Pancreas (tissue), 10 donors: ENCODE measurements at places on chromosomes 7 and 10. TPM values are rescaled to one million over a fixed set of nuclear protein-coding genes. Genes with fewer than 3 reads are reported as not detected.
A peak's percentile ranks its signal among the peaks of the same experiment; 100 is the strongest.

The ARMH3 gene
- 11.2 TPM for total RNA-seq

The SAMD9 gene
- 7.7 TPM for total RNA-seq

- DNase-seq: no peak
Observed at GRCh38 chr10:88281592-88282347, 301.3 kb downstream of the RNLS start.

DNA sequence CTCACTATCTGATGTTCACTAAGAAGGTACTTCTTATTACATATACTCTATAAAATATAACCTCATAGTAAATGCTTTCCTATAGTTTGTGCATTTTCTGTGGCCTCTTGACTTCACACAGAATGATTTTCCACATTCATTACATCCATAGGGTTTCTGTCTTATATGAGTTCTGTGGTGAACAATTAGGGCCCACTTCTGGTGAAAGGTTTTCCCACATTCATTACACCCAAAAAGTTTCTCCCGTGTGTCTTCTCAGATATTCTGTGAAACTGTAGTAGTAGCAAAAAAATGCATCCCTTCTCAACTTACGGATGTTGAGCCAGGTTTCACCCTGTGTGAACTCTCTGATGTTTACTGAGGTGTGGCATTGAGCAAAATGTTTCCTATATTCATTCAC, 119.3 kb downstream of the ZNF33B start:
- DNase-seq: no peak

DNA sequence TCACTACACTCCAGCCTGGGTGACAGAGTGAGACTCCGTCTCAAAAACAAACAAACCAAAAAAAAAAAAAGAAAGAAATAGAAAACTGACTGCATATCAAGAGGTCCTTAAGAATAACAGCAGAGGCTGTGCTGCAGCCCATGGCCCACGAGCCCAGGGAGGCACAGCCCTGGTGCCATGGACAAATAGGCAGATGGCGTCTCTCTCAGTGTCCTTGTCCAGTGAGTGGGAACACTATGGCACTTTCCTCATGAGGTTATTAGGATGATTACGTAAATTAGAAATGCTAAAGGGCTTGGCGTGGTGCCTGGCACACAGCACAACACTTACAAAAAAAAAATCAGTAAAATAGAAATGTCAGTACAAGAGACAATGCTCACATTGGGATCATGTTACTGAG, 33.4 kb upstream of the PFKP start:
- no peak for DNase-seq

The NPS gene
- total RNA-seq: not detected

DNA sequence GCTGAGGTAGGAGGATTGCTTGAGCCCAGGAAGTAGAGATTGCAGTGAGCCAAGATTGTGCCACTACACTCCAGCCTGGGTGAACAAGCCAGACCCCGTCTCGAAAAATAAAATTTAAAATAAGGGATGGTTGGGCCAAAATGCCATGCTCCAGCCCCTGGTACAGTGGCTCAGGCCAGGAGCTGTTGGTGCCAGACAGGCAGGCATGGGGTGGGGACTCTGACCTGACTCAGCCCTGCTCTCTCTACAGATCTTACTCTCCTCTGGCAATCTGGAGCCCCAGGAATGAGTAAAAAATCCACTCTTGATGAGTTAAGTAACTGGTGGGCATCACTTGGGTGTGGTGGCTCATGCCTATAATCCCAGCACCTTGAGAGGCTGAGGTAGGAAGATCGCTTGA, 8.4 kb upstream of the TMEM120A start:
- no peak for DNase-seq

DNA sequence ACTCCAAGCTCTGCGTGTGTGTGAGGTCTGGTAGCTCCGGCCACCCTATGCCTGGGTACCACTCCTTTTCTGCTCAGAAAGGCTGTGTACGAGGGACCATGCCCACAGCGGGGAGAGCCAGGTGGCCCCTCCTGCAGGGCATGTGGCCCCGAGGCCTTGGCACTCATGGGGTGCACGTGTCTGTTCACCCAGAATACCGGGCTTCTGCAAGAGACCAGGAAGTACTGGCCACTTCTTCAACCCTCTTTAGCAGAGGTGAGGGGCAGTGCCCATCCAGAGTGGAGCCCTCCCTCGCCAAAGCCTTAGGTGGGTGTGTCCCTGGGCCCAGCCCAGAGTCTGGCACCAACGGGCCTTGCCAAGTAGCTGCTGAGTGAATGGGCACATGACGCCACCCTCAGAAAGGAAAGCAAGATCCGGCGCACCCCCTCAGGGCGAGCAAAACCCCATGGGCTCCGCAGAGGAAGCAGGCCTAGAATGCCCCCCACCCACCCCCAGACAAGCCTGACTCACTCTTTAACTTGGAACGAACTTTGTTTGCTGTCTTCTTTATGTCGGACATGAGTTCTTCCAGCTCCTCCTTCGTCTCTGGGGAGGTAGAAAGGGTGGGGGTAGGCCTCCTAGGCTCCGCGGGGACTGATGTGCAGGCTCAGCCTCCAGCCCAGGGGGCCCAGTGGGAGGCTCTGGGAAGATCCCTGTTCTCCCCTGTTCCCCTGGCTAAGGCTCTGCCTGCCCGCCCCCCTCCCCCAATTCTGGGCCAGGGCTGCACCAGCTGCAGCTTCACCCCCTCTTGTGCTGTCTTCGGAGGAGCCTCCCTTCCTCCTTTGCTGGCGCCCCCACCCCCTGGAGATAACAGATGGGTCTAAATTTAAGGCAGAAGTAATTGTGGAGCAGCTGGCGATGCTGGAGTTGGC, 14.6 kb downstream of the STX1A start:
- no peak for DNase-seq

DNA sequence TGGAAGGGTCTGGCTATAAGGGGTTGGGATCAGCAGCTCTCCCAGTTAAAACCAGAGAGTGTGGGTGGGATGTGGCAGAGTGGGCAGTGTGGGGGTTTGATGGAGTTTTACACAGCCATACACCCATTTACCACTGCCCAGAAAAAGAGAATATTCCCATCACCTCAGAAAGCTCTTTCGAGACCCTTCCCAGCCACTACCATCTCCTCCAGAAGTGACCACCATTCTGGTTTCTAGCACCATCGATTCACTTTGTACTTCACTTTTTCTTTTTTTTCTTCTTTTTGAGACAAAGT, 15.5 kb downstream of the BAG3 start:
- no peak for DNase-seq

DNA sequence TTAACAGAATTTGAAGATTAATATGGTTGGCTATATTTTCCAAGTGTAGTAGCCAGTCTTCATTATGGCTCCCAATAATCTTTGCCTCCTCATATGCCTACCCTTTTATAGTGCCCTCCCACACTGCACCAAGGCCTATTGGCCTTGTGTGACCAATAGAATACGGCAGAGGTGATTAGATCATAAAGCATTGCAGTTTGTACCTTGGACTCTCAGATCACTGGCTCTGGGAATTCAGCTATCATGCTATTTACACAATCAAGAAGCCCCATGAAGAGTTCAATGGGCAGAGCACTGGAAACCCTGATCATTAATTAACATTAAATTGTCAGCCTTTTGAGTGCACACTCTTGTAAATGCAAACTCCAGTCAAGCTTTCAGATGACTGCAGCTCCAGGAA, 154.5 kb upstream of the MAGI2 start:
- no peak for DNase-seq

The OGA gene
- total RNA-seq: 29.3 TPM

GRCh38 chr10:72219235-72219814, 3.2 kb upstream of the ASCC1 start:
- no peak for DNase-seq

- DNase-seq: no peak
Observed at GRCh38 chr10:86523348-86523747, 1.8 kb upstream of the WAPL start.

The ITIH5 gene
- 11.8 TPM for total RNA-seq

The MET gene
- total RNA-seq: 23.5 TPM

The OR13A1 gene
- not detected for total RNA-seq

GRCh38 chr7:131536361-131536849, 20.0 kb downstream of the PODXL start:
- DNase-seq: peak; percentile 92

- DNase-seq: no peak
Observed at GRCh38 chr10:105269689-105270088, 628.6 kb downstream of the SORCS3 start.

DNA sequence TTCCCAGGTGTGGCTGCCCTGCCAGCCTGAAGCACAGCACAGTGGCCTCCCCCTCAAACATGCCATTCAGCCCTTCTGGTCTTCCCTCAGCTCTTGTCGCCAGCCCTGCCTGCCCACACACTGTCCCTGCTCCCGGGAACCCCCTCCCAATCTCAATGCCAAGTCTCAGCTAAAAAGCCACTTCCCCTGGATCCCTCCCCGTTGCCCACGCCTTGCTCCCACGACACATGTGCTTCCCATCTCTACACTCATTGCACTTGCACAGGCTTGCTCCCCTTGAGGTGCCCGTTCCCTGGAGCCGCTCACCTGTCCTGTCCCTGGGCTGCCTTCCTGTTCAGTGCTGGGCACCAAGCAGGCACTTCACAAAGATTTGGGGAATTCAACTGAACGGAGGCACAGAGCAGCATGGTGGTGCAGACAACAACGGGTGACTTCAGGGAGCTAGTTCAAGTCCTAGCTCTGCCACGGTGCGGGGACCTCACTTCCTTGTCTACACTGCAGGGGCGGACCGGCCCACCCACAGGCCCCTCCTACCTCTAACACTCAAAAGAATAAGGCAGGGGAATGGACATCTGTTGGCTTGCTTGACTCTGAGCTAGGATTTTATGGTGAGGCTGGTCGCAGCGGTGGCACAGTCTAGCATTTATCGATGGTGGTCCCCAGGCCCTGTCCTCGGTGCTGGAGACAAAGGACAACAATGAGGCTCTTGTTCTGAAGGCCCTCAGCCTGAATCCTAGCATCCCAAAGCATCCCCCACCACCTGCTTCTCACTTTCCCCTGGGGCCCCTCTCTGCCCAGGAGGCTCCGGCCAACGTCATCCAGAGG, 18.4 kb downstream of the RGS10 start:
- no peak for DNase-seq

The ASZ1 gene
- not detected for total RNA-seq

The DKK1 gene
- not detected for total RNA-seq

The GIMAP4 gene
- 5.4 TPM for total RNA-seq

DNA sequence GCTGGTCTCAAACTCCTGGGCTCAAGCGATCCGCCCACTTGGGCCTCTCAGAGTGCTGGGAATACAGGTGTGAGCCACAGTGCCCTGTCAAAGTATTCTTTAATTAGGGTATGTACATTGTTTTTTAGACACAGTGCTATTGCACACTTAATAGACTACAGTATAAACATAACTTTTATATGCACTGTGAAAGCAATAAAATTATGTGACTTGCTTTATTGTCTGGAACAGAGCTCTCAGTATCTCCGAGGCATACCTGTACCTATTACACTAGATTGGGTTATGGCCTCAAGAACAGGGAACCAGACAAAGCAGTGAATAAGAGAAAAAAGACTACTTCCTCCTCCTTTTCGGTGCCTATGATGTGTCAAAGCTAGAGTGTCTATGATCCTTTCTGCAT, 13.1 kb downstream of the ATOH7 start:
- DNase-seq: no peak

The TRPV6 gene
- 67.4 TPM for total RNA-seq

The C10orf53 gene
- total RNA-seq: not detected

- DNase-seq: no peak
Observed at GRCh38 chr7:111159426-111159825, 68.5 kb downstream of the LRRN3 start.

DNA sequence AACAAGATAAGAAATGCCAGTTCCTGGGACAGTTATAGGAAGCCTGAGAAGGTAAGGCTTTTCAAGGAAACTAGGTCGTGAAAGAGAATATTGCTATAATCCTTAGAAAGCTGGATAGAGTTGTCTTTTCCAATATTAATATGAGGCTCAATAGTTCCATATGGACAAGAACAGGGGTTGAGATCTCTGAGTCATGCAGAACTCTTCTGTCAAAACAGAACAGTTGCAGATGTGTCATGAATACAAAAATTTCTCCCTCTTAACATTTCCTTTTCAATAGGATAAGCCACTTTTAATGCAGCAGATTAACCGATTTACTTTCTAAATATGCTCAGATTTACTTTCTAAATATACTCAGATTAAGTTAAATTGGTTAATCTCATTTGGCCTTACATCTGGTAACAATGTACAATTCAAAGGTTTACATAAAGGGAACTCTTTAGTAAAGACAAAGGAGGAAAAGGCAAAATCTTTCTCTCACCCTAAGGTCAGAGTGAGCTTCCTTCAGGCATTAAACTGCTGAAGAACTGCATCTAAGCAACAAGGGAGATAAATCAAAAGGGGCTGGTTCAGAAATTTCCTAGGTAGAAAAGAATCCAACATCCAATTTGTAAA, 104.7 kb upstream of the PCDH15 start:
- DNase-seq: no peak

DNA sequence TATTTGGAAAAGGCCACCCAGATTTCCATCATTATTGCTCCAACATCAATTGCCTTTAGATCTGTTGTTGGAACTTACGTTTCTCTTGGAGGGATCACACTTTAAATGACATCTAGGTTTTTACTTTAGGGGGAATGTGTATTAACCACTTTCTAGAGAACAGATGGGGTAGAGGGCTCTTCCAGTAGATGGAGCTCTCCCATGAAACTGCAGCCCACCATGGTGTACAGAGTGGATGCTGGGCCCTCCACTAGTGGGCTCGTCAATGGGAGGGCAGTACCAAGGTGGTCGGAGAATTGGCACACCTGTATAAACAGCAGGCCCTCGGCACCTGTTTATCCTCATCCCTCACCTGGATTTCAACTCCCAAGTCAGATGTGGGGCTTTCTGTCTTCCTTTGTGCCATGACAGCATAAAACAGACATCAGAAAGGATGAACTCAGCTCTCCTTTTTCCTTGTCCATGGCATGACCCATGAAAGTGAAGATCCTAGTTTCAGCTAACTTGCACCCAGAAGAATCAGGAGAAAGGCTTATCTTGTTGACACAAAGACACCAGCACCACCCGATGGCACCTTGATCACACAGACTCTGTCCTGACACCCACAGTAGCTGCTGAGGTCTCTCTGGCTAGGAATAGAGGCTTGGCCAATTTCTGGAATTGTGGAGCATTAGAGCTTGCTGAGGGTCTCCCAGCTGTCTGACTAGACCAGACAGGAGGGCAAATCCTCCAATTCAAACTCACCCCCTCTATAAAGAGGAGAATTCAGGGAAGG, 150.5 kb downstream of the CYP26A1 start:
- no peak for DNase-seq

- no peak for DNase-seq
Observed at GRCh38 chr10:78432583-78432982, 398.9 kb downstream of the RPS24 start.
